Right atrium auricular region (tissue), 2 donors: ENCODE measurements at places on chromosomes 16 and 17. TPM values are rescaled to one million over a fixed set of nuclear protein-coding genes. Genes with fewer than 3 reads are reported as not detected.

DNA sequence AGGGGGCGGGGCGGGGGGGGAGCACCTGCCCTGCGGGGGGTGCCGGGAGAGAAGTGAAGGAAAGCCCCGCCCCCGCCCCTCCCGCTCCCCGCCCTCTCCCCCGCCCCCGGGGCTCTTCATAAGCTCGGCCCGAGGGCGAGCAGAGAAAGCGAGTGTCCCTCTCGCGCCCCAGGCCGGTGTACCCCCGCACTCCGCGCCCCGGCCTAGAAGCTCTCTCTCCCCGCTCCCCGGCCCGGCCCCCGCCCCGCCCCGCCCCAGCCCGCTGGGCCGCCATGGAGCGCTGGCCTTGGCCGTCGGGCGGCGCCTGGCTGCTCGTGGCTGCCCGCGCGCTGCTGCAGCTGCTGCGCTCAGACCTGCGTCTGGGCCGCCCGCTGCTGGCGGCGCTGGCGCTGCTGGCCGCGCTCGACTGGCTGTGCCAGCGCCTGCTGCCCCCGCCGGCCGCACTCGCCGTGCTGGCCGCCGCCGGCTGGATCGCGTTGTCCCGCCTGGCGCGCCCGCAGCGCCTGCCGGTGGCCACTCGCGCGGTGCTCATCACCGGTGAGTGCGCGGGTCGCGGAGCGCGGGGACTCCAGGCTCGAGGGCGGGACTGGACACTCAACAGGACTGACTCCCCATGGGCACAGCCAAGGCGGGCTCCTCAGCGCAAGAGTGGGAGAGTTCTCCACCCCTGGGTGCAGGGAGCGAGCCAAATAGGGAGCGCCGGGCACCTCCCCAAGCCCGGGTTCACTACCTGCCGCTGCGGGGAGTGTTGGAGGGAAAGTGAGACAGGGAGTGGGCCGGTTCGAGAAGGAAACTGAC lies at the start of gene HSD11B2:
TSS of gene HSD11B2 (plus strand) at position 145 of the 798 bp plus-strand sequence. CDS start at position 273, 128 bp downstream.
- no peak for DNase-seq
- no peak within 1 kb of the TSS for H3K27ac ChIP-seq
- no peaks in the 10 kb centered on the region for H3K27me3 ChIP-seq
- H3K4me1 ChIP-seq = no peaks in the 10 kb centered on the region
- H3K36me3 ChIP-seq = no peaks in the 10 kb centered on the region

- no peak overlapping the region for H3K4me3 ChIP-seq
- H3K27ac ChIP-seq = peak overlapping the region; percentile 63
- DNase-seq = no peak
- H3K4me1 ChIP-seq = no peaks in the 10 kb centered on the region
Measured at GRCh38 chr17:69608141-69608540, 193.6 kb downstream of the MAP2K6 start.

DNA sequence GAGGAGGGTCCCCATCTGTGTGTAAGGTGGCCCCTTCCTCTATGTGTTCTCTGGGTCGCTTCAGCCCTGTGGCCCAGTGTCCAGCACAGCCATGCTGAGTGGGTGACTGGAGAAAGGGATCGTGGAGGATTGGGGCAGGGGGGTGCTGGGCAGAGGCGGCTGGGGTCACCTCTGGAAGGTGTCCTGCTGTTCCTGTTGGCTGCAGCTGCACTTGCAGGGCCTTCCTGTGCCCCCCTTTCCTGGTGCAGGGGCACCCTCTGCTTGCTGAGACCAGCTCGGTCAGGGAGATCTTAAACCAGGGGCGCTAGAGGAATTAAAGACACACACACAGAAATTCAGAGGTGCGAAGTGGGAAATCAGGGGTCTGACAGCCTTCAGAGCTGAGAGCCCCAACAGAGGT lies 11.1 kb downstream of the IL32 start:
- no peak for DNase-seq
- no peaks in the 10 kb centered on the region for H3K27me3 ChIP-seq
- no peak overlapping the region for H3K4me3 ChIP-seq
- H3K27ac ChIP-seq = no peak overlapping the region
- no peaks in the 10 kb centered on the region for H3K36me3 ChIP-seq

The GINS2 gene
- total RNA-seq = not detected

- no peaks in the 10 kb centered on the region for H3K36me3 ChIP-seq
- H3K27ac ChIP-seq = no peak overlapping the region
- no peaks in the 10 kb centered on the region for H3K27me3 ChIP-seq
Measured at GRCh38 chr17:32503251-32504165, 16.7 kb downstream of the CDK5R1 start.

- H3K4me1 ChIP-seq = no peaks in the 10 kb centered on the region
- no peak for DNase-seq
- H3K27ac ChIP-seq = no peak overlapping the region
- H3K4me3 ChIP-seq = no peak overlapping the region
- H3K36me3 ChIP-seq = no peaks in the 10 kb centered on the region
- no peaks in the 10 kb centered on the region for H3K27me3 ChIP-seq
Measured at GRCh38 chr16:49504626-49505025, 131.0 kb downstream of the C16orf78 start.

- no peak overlapping the region for H3K4me3 ChIP-seq
- H3K27ac ChIP-seq = no peak overlapping the region
- no peaks in the 10 kb centered on the region for H3K4me1 ChIP-seq
- H3K36me3 ChIP-seq = no peaks in the 10 kb centered on the region
Measured at GRCh38 chr16:7492122-7492521, 159.5 kb downstream of the RBFOX1 start.

The MPV17L gene
- total RNA-seq = 7.2 TPM

DNA sequence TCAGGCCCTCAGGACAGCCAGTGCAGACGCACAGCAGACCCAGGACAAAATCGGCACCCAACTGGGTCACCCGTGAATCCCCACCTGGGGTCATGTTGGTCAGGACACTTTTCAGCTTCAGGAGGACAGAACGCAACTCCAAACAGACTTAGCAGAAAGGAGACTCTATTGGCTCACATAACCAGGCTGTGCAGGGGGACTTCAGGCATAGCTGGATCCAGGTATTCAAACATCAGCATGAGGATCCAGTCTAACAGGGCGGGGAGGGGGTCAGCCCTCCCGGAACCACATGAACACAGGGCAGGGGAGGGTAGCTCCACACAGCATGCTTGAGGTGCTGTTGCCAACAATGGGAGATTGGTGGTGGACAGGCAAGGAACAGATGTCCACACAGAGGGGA lies 22.0 kb downstream of the ZNF469 start:
- no peak overlapping the region for H3K27ac ChIP-seq
- no peak overlapping the region for H3K4me3 ChIP-seq
- H3K36me3 ChIP-seq = no peaks in the 10 kb centered on the region
- no peaks in the 10 kb centered on the region for H3K27me3 ChIP-seq
- H3K4me1 ChIP-seq = no peaks in the 10 kb centered on the region

GRCh38 chr17:42459256-42459800 lies 650 bp downstream of the ATP6V0A1 start:
- peaks cover under 1% of the 10 kb centered on the region for H3K36me3 ChIP-seq
- no peaks in the 10 kb centered on the region for H3K27me3 ChIP-seq
- DNase-seq = peak; percentile 73
- peak overlapping the region; percentile 98 for H3K27ac ChIP-seq

- H3K27me3 ChIP-seq = no peaks in the 10 kb centered on the region
- H3K4me3 ChIP-seq = no peak overlapping the region
- H3K36me3 ChIP-seq = no peaks in the 10 kb centered on the region
- H3K27ac ChIP-seq = no peak overlapping the region
- no peaks in the 10 kb centered on the region for H3K4me1 ChIP-seq
Measured at GRCh38 chr17:3038941-3039340, 24.5 kb downstream of the OR1D5 start.

DNA sequence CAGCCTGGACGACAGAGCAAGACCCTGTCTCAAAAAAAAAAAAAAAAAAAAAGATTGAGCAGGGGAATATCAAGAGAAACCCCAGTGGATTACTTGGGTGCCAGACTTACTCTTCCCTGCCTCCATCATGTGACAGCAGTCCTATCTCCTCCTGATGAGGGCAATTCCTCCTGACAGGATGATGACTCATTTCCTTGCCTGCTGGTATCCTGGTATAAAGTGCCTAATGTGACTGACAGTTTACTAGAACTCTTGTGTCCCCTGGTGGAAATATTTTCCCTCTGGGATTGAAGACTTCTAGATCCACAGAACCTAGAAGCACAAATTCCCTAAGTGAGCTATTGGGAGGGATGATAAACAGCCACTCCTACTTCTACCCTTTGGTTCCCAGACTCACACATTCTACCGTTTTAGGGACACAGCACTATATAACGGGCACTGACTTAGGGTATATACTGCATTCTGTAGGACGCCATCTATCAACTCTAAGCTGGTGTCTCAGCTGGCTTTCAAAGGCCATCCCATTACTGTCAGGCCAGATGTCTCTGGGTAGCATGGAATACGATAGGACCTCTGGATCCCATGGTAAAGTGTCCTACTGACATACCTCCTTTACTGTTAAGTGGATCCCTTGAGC lies 114.6 kb upstream of the MED13 start:
- no peaks in the 10 kb centered on the region for H3K36me3 ChIP-seq
- H3K27me3 ChIP-seq = no peaks in the 10 kb centered on the region
- H3K27ac ChIP-seq = no peak overlapping the region
- no peak overlapping the region for H3K4me3 ChIP-seq

DNA sequence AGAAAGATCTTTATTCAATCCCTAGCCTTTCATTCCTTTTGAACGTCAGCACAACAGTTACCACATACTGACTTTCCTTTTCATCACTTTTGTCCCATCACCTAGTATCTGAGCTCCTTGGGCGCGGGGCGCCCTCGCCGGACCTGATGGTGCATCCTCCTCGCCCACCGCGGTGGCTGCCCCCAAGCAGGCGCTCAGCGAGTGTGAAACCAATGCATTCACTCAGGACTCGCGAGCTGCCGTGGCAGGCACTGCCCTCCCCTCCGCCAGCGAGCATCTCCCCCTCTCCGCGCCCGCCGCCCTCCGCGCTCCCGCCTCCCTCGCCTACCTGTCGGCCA lies 756 bp downstream of the KLHL11 start:
- peak overlapping the region; percentile 97 for H3K27ac ChIP-seq
- H3K36me3 ChIP-seq = peaks cover 18% of the 10 kb centered on the region
- no peaks in the 10 kb centered on the region for H3K4me1 ChIP-seq
- no peak for DNase-seq
- H3K4me3 ChIP-seq = peak overlapping the region; percentile 94

DNA sequence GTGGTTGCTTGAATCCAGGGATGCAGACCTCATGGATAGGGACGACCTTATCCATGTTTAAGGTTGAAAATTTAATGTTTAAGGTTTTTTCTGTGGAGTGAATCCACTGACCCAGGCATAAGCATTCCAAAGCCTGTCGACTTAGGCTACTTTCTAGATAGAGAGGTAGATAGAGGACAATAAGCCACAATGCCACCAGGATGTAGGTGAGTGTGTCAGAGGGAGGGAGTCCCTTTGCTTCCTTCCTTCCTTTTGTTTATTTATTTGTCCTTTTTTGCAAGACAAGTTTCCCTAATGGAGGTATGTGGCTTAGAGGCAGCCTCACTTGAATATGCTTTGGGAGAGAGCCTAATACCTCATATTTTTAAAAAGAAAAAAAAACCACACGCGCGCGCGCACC lies 834.2 kb upstream of the SOX9 start:
- no peak overlapping the region for H3K27ac ChIP-seq
- no peaks in the 10 kb centered on the region for H3K36me3 ChIP-seq
- H3K27me3 ChIP-seq = no peaks in the 10 kb centered on the region
- DNase-seq = no peak
- H3K4me3 ChIP-seq = no peak overlapping the region

The PHKB gene
- total RNA-seq = 43.7 TPM

The LHX1 gene
- total RNA-seq = not detected

- H3K27me3 ChIP-seq = no peaks in the 10 kb centered on the region
- no peak overlapping the region for H3K27ac ChIP-seq
- no peak for DNase-seq
- H3K4me3 ChIP-seq = no peak overlapping the region
- no peaks in the 10 kb centered on the region for H3K4me1 ChIP-seq
- no peaks in the 10 kb centered on the region for H3K36me3 ChIP-seq
Measured at GRCh38 chr16:50463581-50464324, 84.4 kb upstream of the NKD1 start.

DNA sequence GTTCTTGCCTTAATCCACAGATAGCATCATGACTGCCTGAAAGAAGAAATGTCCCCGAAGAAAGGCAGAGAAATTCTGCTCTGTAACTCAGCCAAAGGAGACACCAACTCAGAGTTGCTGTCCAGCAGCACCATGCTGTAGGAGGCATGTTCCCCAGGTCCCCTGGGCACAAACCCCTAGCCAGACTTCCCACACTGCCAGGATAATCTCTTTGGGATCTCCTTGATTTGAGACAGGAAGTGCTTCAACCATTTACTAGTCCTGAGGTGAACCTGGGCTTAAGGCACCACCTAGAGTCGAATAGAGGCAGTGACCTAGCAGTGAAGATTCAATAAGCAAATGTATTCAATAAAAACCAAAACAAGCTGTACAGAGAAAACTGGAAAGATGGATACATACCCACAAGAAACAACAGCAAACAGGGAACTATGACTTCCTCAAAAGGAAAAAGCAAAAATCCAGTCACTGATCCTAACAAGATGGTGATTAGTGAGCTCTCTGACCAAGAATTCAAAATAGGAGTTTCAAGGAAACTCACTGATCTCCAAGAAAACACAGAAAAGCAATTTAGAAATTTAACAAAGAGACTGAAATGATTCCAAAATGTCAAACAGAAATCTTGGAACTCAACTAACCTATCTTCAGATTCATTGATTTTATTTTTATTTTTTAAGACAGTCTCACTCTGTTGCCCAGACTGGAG lies 5.7 kb downstream of the OR4D2 start:
- H3K27me3 ChIP-seq = no peaks in the 10 kb centered on the region
- H3K4me3 ChIP-seq = no peak overlapping the region
- no peak for DNase-seq
- H3K27ac ChIP-seq = no peak overlapping the region
- no peaks in the 10 kb centered on the region for H3K4me1 ChIP-seq
- no peaks in the 10 kb centered on the region for H3K36me3 ChIP-seq

GRCh38 chr17:82376042-82376730 lies 4.6 kb downstream of the UTS2R start:
- H3K4me3 ChIP-seq = no peak overlapping the region
- H3K36me3 ChIP-seq = no peaks in the 10 kb centered on the region
- H3K4me1 ChIP-seq = peaks cover 21% of the 10 kb centered on the region
- no peak overlapping the region for H3K27ac ChIP-seq

- no peaks in the 10 kb centered on the region for H3K36me3 ChIP-seq
- no peaks in the 10 kb centered on the region for H3K4me1 ChIP-seq
- no peaks in the 10 kb centered on the region for H3K27me3 ChIP-seq
- DNase-seq = peak; percentile 88
Measured at GRCh38 chr16:2983706-2984136, 3.5 kb upstream of the PKMYT1 start.

- no peak overlapping the region for H3K27ac ChIP-seq
- H3K27me3 ChIP-seq = no peaks in the 10 kb centered on the region
- H3K4me1 ChIP-seq = peaks cover 74% of the 10 kb centered on the region
- H3K4me3 ChIP-seq = no peak overlapping the region
Measured at GRCh38 chr17:82235775-82236141, 6.9 kb downstream of the SLC16A3 start.

GRCh38 chr17:82860606-82861392 lies 21.0 kb upstream of the ZNF750 start:
- peaks cover 37% of the 10 kb centered on the region for H3K4me1 ChIP-seq
- no peak overlapping the region for H3K27ac ChIP-seq
- H3K4me3 ChIP-seq = no peak overlapping the region
- DNase-seq = no peak
- H3K27me3 ChIP-seq = no peaks in the 10 kb centered on the region
- H3K36me3 ChIP-seq = no peaks in the 10 kb centered on the region

DNA sequence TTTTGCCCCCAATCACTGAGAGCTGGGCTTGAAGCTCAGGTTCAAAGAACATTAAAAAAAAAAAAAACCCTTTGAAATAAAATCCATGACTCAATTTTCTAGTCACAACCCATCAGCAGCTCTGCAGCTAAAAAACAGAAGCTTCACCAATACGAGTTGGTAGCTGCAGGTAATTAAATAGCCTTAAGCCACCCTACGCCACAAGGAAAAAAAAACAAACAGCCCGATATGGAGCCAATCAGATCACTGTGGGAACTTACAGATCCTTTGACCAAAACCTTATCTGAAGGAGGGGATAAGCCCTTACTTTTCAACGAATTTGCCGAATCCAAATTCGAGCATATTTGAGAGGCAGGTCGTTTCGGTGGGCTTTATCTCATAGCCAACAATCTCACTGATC lies 69.3 kb downstream of the DNAH3 start:
- H3K27me3 ChIP-seq = no peaks in the 10 kb centered on the region
- H3K27ac ChIP-seq = no peak overlapping the region
- no peak for DNase-seq
